ENCODE measurements at places on chromosomes 5 and 9.

GRCh38 chr5:154478224-154478565 lies at the start of gene HAND1:
TSS of gene HAND1 (minus strand) at chr5:154478227. CDS start at chr5:154478008, 219 bp downstream.
- no peak for ATAC-seq

GRCh38 chr5:14590949-14591348 lies 9.4 kb downstream of the OTULINL start:
- ATAC-seq, result no peak

GRCh38 chr9:72526901-72527800 lies 5.7 kb downstream of the TMC1 start:
- ATAC-seq, result peak; percentile 88

GRCh38 chr5:53133020-53133419 lies 23.5 kb upstream of the MOCS2 start:
- no peak for ATAC-seq

DNA sequence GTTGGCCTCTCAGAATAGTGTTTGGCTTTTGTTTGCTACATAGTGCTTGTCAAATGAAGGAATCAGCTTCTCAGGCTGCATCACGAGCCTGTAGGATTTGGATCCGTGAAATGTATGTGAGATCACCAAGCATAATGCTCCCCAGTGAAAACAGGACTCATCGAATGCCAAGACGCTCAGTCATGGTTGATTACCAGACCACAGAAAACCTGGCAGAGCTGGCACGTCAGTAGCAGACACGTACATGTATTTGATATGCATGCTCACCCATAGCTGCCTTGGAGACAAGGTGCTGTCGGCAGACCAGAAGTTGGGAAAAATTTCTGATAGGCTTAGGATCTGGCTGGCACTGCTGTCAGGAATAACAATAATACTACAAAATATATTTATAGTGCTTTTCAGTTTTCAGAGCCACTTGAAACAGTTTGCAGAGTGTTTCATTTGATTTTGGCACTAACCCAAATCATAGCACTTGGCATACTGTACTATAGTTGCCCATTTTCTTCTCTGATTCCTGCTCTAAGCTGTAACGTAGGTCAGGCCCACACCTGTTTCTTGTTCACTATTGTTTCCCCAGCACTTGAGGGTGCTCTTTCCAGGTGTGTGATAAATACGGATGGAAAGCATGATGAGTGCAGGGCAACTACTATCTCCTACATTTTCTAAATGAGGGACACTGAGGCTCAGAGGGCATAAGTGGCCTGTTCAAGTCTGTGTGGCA lies 226.1 kb downstream of the NR3C1 start:
- ATAC-seq, result no peak

DNA sequence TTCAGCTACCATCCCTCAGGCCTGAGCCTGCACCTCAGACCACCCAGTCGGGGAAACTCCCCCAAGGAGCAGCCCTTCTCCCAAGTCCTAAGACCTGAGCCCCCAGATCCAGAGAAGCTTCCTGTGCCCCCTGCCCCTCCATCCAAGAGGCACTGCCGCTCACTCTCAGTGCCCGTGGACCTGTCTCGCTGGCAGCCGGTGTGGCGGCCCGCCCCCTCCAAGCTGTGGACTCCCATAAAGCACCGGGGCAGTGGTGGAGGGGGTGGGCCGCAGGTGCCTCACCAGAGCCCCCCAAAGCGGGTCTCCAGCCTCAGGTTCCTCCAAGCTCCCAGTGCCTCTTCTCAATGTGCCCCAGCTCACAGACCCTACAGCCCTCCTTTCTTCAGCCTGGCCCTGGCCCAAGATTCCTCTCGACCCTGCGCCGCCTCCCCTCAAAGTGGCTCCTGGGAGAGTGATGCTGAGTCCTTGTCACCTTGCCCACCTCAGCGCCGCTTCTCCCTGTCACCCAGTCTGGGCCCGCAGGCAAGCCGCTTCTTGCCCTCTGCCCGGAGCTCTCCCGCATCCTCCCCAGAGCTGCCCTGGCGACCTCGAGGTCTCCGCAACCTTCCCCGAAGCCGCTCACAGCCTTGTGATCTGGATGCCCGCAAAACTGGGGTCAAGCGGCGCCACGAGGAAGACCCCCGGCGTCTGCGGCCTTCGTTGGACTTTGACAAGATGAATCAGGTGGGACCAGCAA lies 7.0 kb downstream of the FAM53C start:
- ATAC-seq, result no peak

- ATAC-seq, result no peak
Observed at GRCh38 chr9:124623966-124624734, 117.0 kb upstream of the NR5A1 start.

GRCh38 chr9:78620303-78620702 lies 323.4 kb downstream of the PSAT1 start:
- ATAC-seq, result no peak

- ATAC-seq, result no peak
Observed at GRCh38 chr9:119298076-119298853, 71.0 kb downstream of the BRINP1 start.

GRCh38 chr5:146378986-146379385 lies 40.3 kb downstream of the POU4F3 start:
- ATAC-seq, result no peak

DNA sequence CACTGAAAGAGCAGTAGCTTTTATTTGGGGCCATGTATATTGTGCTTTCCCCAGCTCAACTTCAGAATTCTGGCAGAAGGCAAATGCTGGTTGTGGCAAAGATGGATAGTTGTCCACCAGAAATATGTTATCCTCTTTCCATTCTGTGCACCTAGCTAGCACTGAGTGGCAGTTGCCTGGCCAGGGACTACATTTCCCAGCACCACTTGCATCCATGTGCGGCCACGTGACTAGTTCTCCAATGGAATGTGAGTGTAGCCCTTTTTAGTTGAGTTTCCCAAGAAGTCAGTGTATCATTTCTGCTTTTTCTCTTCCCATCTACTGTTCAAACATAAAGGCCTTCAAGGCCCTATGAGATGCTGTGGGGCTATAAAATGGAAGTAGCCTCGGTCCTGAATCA lies 354.0 kb upstream of the CLINT1 start:
- no peak for ATAC-seq

DNA sequence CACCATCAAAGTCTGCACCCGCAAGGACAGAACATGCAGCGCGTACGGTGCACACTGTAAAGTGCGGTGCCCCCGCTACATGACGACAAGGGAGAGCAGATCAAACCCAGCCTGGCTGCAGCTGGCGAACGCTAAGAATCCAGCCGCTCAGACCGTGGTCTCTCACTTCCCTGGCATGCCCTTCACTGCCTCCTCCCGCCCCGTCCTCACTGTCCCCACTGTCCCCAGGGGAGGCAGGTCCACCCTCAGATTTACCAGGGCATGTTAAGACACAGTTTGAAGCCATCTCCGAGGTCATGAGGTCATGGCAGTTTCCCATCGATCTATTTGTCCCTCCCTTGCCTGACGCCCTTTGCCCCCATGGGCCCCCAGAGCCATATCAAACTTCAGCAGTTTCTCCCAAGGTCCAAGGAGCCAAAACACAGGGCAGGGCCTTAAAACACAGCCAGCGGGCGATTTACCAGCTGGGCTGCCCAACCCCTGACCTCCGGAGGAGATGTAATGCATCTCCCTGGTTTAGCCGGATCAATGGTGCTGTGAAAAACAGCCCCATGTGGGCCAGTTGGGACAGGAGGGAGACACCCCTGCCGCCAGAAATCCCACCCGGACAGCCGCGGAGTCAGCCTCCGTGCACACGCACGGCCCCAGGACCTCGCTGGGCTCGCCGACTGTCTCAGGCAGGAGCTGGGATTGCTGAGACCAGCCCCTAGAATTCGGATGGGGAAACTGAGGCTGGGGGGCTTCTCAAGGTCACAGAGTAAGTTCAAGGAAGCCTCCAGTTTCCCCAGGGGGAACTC lies 52.3 kb upstream of the FUBP3 start:
- ATAC-seq, result no peak

DNA sequence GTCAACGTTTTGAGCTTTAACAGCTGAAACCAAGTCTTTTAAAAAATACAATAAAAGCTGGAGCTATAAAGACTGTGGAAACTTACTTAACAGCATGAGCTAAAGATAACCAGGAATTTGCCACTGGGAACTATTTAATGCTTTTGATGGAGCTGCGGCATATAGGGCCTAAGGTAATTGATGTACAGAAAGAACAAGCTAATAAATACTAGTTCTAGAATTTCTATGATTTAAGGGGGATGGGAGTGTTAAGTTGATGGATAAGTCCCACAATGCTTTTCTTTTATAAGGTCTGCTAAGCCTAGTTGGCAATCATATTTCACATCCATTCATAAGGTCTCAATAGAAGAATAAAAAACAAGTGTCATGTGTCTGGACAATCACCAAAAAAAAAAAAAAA lies 334.0 kb upstream of the DMAC1 start:
- no peak for ATAC-seq

- no peak for ATAC-seq
Observed at GRCh38 chr9:110967196-110967595, 71.1 kb downstream of the LPAR1 start.

- ATAC-seq, result no peak
Observed at GRCh38 chr5:114249823-114250222, 112.0 kb upstream of the KCNN2 start.

DNA sequence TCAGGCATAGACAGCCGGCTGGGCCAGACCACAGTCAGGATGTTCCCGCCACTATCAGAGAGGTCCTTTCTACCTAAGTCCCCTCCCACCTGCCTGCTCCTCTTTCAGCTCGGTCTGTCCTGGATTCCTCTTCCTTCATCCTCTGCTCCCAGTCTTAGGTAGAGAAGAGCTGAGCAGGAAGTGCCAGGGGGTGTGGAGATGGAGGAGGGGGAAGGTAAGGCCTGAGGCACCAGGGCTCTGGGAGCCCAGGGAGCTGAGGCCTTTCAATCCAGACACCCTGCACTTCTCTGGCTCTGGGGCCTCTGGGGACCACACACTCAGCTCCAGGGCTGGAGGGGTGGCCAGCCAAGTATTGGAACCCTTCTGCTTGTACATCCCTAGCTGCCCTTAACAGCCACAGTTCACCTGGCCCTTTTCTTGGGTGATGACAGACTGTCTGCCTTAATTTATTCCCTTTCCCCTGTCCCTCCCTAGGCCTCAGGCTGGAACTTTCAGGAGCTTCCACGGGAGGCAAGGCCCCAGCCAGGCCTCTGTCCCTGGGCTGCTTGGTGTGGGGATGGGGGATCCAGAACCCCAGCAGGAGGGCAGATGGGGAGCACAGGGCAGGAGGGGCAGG lies 15.6 kb downstream of the IRF1 start:
- ATAC-seq, result no peak

DNA sequence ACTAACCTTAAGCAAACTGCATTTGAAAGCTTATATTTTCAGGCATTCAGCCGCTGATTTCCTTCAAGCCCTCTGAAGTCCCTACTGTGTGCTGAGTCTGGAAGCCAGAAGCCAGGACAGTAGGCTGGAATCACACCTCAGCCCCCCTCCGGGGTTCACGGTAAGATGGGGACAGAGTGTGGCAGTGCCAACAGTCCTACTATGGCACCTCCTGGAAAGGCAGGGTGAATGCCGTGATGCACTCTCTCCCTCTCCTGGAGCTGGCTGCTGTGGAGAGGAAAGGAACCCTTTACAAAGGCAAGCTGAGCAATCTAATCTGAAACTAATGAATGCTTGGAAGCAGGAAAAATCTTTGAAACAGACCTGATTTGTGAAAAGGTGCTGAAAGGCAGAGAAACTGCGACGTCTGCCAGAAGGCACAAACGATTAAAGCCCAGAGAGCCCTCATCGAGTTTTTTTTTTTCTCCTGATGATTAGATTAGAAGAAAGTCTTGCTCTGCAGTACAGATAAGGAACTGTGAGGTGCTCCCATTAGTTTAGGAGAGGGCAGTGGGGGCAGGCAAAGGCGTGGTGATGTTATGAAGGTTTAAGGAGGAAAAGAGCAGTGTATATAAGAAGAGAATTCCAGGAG lies 21.0 kb downstream of the ANKH start:
- ATAC-seq, result no peak

GRCh38 chr5:3392306-3392939 lies 203.2 kb upstream of the IRX1 start:
- no peak for ATAC-seq

- ATAC-seq, result no peak
Observed at GRCh38 chr5:144183254-144183889, 12.7 kb downstream of the KCTD16 start.

GRCh38 chr9:32427111-32427873 lies 42.8 kb downstream of the ACO1 start:
- ATAC-seq, result no peak

GRCh38 chr9:77486968-77487367 lies 161.2 kb downstream of the GNA14 start:
- peak; percentile 58 for ATAC-seq

DNA sequence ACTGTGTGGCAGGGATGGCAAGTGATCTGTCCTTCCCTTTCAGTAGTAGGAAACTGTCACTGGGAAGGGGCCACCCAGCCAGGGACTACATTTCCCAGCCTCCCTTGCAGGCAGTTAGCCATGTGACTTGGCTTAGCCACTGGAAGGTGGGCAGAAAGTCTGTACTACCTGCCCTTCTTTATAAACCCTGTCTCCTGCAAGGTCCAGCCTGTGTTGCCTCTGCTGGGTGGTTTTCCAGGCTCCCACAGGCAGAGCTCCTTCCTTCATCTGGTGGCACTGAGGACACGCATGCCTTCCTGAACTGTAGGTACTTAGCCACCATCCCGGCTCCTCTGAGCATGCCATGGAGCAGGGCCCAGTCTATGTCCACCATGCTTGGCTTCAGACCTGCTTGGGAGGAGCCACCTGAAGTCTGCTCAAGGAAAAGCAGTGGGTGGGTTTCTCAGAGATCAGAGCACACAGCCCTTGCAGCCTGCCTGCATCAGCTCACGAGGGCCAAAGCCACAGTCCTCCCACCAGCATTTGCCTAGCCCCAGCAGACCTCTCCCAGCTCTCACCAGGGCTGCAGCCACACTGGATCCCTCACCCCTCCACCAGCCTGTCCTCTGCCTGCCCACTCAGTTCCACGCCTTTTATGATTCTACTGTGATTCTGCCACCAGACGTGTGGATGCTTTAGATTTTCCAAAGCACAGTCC lies 16.7 kb upstream of the SLC25A51 start:
- ATAC-seq, result no peak

- ATAC-seq, result no peak
Observed at GRCh38 chr9:109507421-109507838, 9.3 kb upstream of the PTPN3 start.

DNA sequence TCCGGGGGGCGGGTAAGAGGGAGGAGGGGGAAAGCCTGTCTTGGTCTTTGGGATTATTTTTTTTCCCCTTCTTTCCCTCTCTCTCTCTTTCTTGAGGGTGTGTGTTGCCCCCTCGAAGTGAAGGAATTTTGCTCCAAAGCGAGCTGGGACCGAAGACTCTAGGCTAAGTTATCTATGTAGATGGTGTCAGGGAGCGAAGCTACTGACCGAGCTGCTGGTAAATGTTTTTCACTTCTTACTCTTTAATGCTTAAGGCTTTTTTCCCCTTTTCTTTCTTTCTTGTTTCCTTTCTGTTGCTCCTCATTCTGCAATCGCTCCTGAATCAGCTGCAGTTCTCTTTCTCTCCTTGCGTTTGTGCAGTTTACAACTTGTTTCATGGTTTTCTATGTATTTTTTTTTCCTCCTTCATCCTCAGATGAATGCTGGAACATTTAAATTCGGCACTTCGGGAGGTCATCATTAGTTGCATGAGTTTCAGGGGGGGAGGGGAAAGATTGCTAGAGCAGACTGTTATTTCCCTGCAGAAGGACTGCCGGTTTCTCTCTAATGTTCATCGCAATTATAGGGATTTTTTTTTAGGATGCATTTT lies 1312.0 kb upstream of the WWC1 start:
- no peak for ATAC-seq

GRCh38 chr9:1591310-1591709 lies 423.8 kb upstream of the SMARCA2 start:
- ATAC-seq, result no peak

Measured in activated CD4-positive, CD25-positive, alpha-beta regulatory T cell treated with anti-CD3 and anti-CD28 coated beads, Interleukin-2, amount 50 U/mL, for 24 hours (primary cell).